CD4-positive, alpha-beta T cell (primary cell): ENCODE measurements at places on chromosomes 7 and 10. TPM values are rescaled to one million over a fixed set of nuclear protein-coding genes. Genes with fewer than 3 reads are reported as not detected.

Gene ITIH5
- total RNA-seq: not detected

Gene AQP1
- 0.22 TPM for total RNA-seq

Gene PDE1C
- not detected for total RNA-seq

Gene MSS51
- 1.1 TPM for total RNA-seq

Gene CALN1
- total RNA-seq: 0.06 TPM

Gene DUSP5
- total RNA-seq: 66.2 TPM

Gene GNAI1
- total RNA-seq: 2.8 TPM

- DNase-seq: no peak
Observed at GRCh38 chr10:100157156-100157555, 28.7 kb downstream of the ERLIN1 start.

DNA sequence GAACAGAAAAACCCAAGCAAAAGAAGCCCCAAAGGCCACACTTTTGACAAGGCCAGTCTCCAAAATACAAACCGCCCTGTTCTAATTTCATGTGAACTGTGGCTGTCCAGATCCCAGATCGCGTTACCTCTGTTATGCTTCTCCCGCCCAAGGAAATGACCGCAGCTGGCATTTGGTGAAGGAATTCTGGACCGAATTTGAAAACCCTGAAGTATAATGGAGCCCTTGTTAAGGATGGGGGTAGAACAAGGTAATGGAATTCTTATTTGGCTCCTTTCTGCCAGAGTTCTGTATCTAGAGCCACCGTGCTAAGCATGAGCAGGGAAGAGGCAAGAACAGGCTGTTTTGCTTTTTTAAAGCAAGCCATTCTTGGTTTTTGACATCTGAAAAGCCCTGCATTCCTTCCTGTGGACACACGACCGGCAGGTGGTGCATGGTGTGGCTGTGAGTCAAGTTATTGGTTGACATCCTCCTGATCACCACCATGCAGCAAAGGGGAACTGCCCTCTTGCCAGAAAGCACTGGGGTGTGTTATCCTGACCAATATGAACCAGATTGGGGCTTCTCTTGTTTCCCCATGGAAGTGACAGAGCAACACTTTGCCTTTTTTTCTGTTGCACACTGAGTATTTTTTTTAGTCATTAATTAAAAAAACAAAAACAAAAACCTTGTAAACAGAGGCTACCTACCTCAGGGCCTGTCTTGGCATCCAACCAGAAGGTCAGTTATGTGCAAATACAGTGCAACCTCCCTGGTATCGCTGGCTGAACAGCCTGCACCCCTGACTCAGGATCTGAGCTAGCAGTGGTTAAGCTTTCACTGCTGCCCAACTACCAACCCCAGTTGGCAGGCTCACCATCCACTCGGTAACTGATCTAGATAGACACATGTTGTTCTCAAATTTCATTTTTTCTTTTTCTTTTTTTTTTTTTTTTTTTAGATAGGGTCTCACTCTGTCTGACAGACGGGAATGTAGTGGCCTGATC is 14.2 kb downstream of the UCMA start:
- peak; percentile 2 for DNase-seq

DNA sequence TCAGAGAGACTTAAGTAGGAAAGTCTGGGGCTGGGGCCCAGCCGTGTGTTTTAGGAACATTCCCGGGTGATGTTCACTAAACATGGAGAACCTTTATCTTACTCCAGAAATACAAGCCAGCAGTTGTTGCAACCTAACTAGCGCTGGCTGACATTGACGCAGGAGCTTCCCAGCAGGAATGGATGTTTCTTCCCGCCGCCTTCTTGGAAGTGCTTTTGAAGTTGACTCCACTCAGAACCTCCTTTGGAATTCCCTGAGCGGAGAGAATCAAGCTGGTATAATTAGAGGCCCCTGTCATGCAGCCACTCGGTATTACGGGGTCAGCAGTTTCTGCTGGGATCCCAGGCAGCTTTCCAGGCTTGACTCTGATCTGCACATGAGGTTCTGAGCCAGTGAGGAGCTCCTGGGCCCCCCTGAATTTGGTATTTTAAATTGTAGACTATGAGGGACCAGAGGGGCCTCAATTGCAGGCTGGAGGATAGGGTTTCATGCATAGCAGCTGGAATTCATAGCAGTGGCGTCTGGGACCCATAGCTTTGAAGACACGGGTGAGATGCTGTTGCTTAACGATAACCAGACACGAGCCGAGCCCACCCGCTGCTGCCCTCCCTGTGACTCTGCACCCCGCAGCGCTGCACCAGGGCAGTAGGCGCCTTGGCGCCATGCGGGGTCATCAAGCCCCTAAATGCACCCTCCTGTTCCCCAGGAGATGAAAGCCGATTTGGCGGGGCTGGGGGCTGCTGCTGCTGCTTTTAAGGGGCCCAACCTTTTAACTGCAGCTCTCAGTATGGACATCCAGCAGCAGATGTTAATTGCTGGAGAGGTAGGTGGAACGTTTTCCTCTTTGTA is 61.8 kb downstream of the EEPD1 start:
- no peak for DNase-seq

DNA sequence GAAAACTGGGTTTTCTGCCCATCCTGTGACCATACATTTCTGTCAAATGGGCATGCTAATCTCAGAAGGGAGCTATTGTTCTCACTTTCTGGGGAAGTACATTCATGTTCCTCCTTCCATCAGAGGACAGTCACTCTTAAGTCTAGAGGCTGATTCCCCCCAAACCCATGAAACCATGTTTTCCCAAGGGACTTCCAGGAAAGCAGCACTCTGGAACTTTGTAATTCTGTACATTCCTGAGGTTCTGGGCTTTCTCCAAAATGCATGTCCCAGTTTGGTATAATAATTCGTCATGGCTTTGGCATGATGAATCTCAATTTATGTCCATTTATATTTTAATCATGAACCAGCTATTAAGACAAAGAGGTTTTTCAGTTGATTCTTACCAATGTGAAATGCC is 688.1 kb downstream of the LRMDA start:
- DNase-seq: no peak

- DNase-seq: no peak
Observed at GRCh38 chr7:1721047-1721690, 51.1 kb downstream of the ELFN1 start.

- DNase-seq: no peak
Observed at GRCh38 chr10:54434782-54435181, 366.2 kb downstream of the PCDH15 start.

GRCh38 chr10:17025444-17026295 is 103.9 kb downstream of the CUBN start:
- peak; percentile 88 for DNase-seq

DNA sequence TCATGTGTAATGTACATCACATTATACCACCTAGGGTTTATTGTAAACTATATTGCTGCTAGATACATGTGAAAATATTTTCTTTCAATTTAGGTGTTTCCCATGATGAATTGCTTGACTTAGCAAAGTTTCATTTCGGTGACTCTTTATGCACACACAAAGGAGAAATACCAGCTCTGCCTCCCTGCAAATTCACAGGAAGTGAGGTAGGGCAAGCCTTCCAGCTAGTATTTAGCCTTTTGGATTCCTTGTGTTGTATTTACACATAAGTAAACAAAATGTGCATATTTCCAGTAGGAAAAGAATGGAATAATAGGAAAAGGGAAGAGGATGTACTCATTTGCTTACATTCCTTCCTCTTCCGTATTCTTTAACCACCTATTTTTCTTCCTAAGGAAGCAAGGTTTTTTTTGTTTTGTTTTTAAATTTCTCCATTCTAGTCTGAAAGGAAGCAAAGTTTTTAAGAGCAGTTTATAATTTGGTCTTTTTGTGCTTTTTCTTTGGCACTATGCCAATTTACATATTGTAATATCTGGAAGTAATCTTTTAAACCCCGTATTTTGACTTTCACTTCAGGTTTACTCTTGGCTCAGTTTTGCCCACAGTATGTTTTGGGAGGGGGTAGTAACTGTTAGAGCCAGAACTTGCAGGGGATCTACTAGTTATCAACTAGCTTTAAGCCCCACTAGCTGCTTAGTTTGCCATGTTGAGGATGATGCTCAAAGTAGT is 10.4 kb downstream of the PMPCB start:
- DNase-seq: no peak

DNA sequence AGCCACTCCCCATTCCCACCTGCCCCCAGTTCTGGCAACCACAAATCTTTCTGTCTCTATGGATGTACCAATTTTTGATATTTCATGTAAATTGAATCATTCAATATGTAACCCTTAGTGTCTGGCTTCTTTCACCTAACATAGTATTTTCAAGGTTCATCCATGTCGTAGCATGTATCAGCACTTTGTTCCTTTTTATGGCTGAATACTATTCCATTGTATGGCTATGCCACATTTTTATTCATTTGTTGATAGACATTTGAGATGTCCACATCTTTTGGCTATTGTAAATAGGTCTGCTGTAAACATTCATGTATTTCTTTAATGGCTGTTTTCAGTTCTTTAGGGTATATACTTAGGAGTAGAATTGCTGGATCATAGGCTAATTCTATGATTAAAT is 270.5 kb downstream of the FGFR2 start:
- DNase-seq: no peak

DNA sequence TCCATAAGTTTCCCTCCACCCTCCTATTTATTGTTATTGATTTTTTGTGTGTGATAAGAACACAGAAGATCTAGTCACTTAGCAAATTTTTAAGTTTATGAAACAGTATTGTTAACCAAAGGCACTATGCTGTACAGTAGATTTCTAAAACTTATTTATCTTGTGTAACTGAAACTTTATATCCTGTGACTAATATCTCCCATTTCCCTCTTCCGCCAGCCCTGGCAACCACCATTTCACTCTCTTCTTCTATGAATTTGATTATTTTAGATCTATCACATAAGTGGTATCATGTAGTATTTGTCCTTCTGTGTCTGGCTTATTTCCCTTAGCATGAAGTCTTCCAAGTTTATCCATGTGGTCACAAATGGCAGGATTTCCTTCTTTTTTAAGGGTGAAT is 144.3 kb upstream of the INHBA start:
- DNase-seq: no peak

GRCh38 chr7:4561795-4562194 is 120.3 kb upstream of the FOXK1 start:
- DNase-seq: no peak

DNA sequence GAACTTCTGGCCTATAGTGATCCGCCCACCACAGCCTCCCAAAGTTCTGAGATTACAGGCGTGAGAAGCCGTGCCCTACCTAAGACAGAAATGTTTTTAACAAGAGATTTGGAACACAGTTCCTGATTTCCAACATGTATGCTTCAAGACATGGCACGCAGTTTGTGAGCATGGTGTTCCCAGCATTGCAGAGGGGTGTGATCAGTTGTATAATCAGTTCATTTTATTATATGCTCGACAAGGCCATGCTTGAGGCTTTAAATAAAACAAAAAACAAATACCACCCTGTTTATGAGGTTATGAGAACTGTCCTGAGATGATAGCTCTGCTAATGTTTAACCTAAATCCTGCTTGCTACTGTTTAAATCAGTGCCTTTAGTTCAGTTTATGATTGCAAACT is 60.2 kb downstream of the TASOR2 start:
- no peak for DNase-seq

DNA sequence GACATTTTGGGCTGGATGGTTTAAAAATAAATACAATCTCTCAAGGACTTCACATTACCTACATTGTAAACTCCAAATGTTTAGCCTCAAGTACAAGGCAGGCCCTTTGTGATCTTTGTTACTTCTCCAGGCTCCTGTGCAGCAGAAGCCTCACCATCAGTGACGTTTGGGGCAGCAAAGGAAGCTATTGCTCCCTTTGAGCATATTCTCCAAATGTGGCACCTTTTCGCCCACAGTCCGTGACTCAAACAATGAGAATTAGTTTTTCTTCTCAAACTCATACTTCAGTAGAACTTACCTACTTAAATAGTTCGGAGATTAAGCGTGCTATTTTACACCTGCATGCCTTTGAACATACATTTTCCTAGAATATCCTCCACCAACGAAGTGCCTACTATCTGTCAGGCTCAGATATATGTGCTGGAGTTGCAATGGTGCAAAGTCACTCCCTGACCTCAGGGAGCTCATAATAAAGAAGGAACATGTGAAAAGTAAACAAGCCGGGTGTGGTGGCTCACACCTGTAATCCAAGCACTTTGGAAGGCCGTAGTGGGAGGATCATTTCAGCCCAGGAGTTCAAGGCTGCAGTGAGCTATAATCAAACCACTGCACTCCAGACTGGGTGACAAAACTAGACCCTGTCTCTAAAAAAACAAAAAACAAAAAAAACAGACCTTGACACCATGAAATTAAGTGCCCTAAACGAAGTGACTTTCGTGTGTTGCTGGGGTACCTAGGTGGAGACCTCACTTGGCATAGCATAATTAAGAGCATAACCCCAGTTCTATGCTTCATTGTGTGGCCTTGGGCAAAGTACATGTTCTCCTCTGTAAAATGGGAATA is 1.2 kb upstream of the ABCF2 start:
- no peak for DNase-seq

- DNase-seq: peak; percentile 30
Observed at GRCh38 chr10:131824371-131825149, 76.2 kb upstream of the PPP2R2D start.

- no peak for DNase-seq
Observed at GRCh38 chr10:99711129-99711719, 20.7 kb downstream of the COX15 start.

DNA sequence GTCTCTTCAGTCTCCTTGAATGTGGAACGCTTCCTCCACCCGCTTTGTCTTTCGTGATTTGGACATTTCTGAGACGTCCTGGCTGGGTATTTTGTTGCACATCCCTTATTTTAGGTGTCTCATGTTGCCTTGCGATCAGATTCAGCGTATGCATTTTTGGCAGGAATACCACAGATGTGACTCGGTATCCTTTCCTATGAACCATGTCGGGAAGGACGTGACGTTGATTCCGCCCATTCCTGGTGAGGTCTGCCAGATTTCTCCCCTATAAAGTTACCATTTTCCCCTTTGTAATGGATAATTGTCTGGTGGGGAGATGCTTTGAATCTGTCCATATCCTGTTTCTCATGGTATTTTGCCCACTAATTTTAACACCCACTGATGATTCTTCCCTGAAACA is 49.6 kb downstream of the RBM17 start:
- DNase-seq: no peak

DNA sequence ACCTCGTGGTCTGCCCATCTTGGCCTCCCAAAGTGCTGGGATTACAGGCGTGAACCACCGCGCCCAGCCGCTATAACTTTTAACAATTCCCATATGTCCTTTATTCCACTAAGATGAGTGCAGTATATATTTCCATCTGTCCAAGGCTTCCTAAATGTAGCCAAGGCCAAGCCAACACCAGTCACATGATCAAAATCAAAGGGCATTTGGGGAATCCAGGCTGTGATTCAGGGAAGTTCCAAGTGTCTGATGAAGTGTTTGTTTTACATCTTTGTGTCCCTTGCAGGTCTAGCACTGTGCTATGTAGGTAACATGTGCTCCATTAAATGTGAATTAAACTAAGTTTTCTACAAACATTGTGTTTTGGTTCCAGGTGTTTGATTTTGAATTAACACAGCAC is 20.8 kb downstream of the AKR1E2 start:
- DNase-seq: no peak

GRCh38 chr7:112199035-112199655 is 7.1 kb downstream of the DOCK4 start:
- DNase-seq: no peak
